PC-9 (cell line): ENCODE measurements at places on chromosomes 13 and 19. TPM values are rescaled to one million over a fixed set of nuclear protein-coding genes. Genes with fewer than 3 reads are reported as not detected.

ZNF439 gene
- 0.83 and 1.2 TPM in 2 replicates for total RNA-seq

ZNF433 gene
- total RNA-seq = 2.6 and 3.1 TPM in 2 replicates

ZNF615 gene
- total RNA-seq = 5.3 and 8.5 TPM in 2 replicates

TSHZ3 gene
- total RNA-seq = not detected in 2 replicates

FARP1 gene
- total RNA-seq = 40.1 and 62.1 TPM in 2 replicates

DNA sequence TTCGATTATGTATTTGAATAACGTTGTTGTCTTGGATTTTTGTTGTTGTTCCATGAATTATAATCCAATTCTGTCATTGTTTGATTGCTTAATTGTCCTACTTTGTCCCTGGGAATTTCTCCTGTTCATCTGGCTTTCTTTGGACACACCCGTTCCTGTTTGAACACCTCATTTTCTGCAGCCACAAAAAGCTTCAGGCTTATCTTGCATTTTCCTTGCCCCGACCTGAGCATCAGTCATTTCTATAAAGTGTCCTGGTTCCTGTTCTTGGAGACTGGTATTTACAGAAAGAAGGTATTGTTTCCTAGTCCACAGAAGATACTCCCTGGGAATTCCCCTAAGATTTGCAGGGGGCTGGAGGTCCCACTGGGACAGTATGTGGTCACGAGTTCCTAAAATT lies 731.8 kb upstream of the ARGLU1 start:
- H3K36me3 ChIP-seq = no peaks in the 10 kb centered on the region
- H3K4me1 ChIP-seq = peaks cover 17% of the 10 kb centered on the region; the same call in 1 of the 2 replicates

DNA sequence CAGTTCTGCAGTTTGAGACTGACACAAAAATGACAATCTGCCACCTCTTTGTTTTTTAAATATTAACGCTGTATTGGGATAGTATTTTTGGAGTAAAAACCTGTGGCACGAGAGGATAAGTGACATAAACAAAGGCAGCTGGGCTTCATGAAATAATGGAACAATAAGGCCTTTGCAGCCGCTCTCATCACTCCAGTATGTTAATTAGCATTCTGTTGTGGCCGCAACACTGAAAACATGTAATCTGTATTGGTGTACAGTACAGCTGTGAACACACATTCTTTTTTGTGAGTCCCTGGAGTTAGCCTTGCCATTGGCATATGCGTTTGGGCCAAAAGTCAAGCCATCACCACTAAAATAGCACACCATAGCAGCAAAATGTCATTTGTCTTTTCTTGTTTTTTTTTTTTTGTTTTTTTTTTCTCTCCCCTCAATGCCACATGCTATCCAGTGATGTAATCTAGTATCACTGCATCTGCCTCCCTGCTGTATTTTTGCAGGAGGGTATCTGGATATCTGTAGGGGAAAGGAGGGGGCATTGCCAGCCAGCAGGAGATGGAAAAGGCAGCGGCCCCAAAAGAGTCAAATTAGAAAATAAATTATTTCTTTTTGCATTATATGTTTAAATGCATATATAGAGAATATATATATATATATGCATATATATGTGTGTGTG lies 885 bp upstream of the ZNF536 start:
- no peak for DNase-seq
- no peak overlapping the region for H3K27ac ChIP-seq
- H3K4me3 ChIP-seq = no peak overlapping the region
- H3K4me1 ChIP-seq = no peaks in the 10 kb centered on the region
- H3K36me3 ChIP-seq = no peaks in the 10 kb centered on the region

DNA sequence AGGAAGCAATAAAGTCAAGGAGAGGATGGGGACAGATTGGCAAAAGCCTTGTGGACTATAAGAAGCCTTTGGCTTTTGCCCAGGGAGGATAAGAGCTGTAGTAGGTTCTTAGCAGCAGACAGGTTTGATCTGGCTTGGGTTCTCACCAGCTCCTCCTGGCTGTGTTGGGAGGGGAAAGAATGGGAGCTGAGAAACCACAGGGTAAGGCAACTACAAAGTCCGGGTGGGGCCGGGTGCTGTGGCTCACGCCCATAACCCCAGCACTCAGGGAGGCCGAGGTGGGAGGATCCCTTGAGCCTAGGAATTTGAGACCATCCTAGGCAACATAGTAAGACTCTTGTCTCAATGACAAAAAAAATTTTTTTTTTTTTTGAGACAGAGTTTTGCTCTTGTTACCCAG lies 20.6 kb downstream of the NECTIN2 start:
- no peak overlapping the region for H3K27ac ChIP-seq
- H3K4me1 ChIP-seq = no peaks in the 10 kb centered on the region
- peaks cover 11% of the 10 kb centered on the region for H3K36me3 ChIP-seq
- H3K4me3 ChIP-seq = no peak overlapping the region
- H3K27me3 ChIP-seq = no peaks in the 10 kb centered on the region

- H3K4me3 ChIP-seq = no peak overlapping the region
- peaks cover 52% of the 10 kb centered on the region for H3K27me3 ChIP-seq
- no peaks in the 10 kb centered on the region for H3K4me1 ChIP-seq
- no peak for DNase-seq
Measured at GRCh38 chr13:29362849-29363604, 232.5 kb downstream of the SLC7A1 start.

- no peak overlapping the region for H3K27ac ChIP-seq
- no peaks in the 10 kb centered on the region for H3K36me3 ChIP-seq
- no peaks in the 10 kb centered on the region for H3K27me3 ChIP-seq
- peaks cover 21% of the 10 kb centered on the region for H3K4me1 ChIP-seq
Measured at GRCh38 chr19:42121656-42122069, 10.6 kb downstream of the POU2F2 start.

DNA sequence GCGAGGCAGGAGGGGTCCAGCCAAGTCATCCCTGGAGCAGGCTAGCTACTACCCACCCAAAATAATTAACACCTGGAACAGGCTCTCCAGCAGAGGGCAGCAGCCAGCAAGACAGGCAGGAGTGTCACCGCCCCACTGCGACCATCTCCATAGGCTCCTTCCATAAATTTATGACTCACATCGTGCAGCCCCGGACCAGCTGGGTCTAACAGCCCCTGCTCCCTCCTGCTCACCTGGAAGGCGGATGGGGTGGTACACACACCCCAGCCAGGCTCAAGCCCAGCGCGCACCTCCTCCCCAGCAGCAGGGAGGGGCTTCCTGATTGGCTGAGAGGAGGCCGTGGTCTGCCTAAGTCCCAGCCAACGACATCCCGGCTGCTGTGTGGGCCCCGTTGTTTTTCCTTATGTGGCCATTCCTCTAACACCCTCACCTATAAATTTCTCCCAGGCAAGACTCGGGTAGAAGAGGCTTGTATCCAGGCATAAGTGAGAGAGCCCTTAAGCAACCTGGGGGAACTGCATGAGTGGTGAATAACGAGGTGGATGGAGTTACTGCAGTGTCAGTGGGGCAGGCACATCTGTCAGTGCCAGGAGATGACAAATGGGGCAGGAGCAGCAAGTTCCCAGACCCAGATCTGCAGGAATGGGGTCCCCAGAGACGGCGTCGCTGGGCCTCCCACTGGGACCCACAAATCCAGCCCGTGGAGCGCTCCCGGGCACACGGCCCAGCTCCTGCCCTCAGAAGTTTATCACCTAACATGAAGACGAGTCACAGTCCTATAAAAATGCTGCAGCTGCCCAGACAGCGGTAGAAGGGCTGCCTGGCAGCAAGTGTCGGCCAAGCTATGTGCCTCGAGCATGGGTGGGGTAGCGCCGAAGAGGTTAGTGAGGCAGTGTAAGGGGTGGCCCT lies 43.1 kb downstream of the CEBPG start:
- no peak overlapping the region for H3K4me3 ChIP-seq
- H3K27me3 ChIP-seq = no peaks in the 10 kb centered on the region
- no peaks in the 10 kb centered on the region for H3K4me1 ChIP-seq
- no peaks in the 10 kb centered on the region for H3K36me3 ChIP-seq

DNA sequence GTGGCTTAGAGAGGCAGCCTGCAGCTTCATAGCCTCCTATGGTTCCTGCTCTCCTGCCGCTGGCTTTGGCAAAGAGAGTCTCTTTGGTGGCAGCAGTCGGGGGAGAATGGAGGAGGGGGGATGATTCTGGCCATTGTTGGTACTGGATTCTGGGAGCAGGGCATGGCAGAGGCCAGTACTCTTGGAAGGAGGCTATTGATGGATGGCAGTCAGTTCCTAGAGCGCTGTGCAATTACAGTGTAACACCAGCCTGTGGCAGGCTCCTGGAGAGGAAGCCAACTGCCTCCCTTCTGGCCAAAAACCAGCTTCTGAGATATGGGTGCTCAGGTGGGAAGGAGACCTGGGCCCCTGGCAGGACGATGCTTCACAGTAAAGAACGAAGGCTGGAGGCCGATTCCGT lies 47.9 kb upstream of the TMTC4 start:
- no peak for DNase-seq
- no peak overlapping the region for H3K4me3 ChIP-seq
- no peaks in the 10 kb centered on the region for H3K4me1 ChIP-seq
- no peak overlapping the region for H3K27ac ChIP-seq
- peaks cover 47% of the 10 kb centered on the region for H3K27me3 ChIP-seq
- H3K36me3 ChIP-seq = no peaks in the 10 kb centered on the region

GRCh38 chr13:51697855-51698254 lies 106.1 kb downstream of the DHRS12 start:
- no peaks in the 10 kb centered on the region for H3K36me3 ChIP-seq
- H3K4me3 ChIP-seq = no peak overlapping the region
- no peaks in the 10 kb centered on the region for H3K27me3 ChIP-seq
- no peaks in the 10 kb centered on the region for H3K4me1 ChIP-seq
